ENCODE measurements at places on chromosomes 7 and 10.

GRCh38 chr10:92567952-92568600 lies 5.8 kb downstream of the IDE start:
- peak; percentile 36 for DNase-seq

GRCh38 chr10:71831646-71832552 lies 19.2 kb downstream of the PSAP start:
- no peak for DNase-seq

DNA sequence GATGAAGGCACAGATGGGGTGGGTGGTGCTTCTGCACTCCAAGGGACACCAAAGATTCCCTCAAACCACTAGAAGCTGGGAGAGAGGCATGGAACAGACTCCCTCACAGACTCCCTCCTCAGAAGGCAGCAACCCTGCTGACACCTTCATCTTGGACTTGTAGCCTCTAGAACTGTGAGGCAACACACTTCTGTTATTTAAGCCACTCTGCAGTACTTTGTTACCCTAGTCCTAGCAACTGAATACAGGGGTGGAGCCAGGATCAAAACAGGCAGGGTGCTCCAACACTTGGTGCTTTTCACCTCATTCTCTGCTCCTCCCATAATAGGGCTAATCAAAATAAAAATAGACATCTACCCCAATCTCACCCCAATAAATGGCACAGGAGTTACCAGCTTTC lies 2.3 kb upstream of the GSTO1 start:
- DNase-seq, result no peak

GRCh38 chr7:27117887-27118491 lies 12.6 kb downstream of the HOXA4 start:
- DNase-seq, result no peak

GRCh38 chr10:28669227-28670173 lies 7.8 kb upstream of the BAMBI start:
- DNase-seq, result no peak

- no peak for DNase-seq
Observed at GRCh38 chr7:80210400-80210799, 75.8 kb downstream of the GNAI1 start.

GRCh38 chr10:98920360-98920759 lies 315.3 kb downstream of the HPSE2 start:
- DNase-seq, result no peak

GRCh38 chr10:79443338-79444198 lies 1.9 kb downstream of the ZCCHC24 start:
- DNase-seq, result no peak

GRCh38 chr7:103525937-103526336 lies 79.9 kb upstream of the SLC26A5 start:
- no peak for DNase-seq

- no peak for DNase-seq
Observed at GRCh38 chr10:130041451-130042371, 68.9 kb downstream of the C10orf143 start.

GRCh38 chr7:157760004-157760730 lies 423.4 kb downstream of the DNAJB6 start:
- no peak for DNase-seq

- DNase-seq, result no peak
Observed at GRCh38 chr7:1889556-1890181, 219.6 kb downstream of the ELFN1 start.

GRCh38 chr10:101858723-101859500 lies 15.3 kb upstream of the KCNIP2 start:
- no peak for DNase-seq

GRCh38 chr7:104123786-104124185 lies 84.0 kb downstream of the ORC5 start:
- no peak for DNase-seq

GRCh38 chr7:15403751-15404150 lies 158.1 kb downstream of the AGMO start:
- no peak for DNase-seq

DNA sequence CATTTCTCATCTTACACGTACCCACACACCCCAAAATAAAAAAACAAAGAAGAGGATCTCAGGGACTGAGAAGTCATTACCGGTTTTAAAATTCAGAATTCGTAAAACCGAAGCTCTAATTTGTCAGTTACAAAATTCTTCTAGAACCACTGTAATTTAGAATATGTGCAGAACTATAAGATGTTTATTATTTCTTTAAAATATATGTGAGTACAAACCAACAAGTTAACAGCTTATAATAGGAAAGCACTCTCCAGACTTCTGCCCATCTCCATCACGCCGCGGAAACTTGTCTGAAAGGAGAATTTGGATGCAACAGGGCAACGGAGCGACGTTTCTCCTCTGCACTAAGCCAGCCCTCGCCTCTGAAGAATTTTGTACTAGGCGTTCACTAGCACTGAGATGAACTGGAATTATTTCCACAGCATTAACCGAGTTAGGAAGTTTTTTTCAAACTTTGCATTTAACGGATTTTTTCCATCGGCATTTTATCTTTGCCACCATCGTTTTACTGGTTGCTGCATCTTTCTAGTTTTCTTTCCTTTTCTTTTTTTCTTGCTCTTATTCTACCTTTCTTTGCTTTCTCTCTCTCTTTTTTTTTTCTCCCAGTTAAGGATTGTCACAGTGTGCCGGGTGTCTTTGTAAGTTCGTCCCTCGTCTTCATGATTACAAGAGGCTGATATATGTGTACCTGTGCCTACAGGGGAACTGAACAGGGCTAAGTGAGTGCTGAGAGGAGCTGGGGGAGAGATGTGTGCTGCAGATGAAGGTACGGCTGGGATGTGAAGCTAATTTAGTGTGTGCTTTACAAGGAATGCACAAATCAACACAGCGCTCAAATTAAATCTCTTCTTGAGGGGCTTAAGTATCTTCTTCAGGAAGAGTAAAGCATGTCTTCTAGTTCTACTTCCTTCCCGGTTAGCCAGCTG lies 295.9 kb upstream of the NFE2L3 start:
- no peak for DNase-seq

DNA sequence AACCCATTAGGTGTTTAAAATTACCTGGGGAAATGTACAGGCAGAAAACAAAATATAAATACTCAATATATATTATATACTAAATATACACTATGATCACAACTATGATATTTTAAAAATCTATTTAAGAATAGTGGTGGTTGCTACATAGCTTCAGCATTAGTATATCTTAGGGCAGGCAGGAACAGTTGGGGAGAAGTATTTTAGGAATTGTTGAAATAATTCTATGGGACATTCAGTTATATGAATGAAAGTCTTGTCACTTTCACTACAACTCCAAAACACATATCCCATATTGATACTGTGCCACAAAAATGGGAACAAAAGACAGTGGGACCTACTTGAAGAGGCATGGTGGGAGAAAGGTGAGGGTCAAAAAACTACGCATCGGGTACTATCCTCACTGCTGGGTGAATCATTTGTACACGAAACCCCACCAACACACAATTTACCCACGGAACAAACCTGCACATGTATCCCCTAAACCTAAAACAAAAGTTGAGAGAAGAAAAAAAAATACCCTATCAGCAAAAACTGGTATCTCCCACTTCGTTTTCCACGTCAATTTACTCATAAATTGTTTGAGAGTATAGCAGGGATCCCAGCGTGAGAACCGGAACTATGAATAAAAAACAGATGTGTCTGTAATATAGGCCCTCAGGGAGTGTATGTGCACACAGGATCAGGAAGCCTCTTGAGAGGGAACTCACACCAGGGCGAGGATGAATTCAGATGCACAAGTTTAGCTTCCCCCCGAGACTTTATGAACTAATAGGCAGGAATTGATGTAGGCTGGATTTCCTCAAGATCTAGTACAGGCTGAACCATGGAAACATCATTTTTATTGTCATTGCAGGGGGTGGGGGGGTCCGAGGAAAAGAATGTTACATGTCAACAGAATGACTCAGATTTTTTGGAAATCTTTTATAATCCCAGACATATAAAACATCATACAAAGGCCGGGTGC lies 16.2 kb downstream of the SLC16A12 start:
- DNase-seq, result no peak

DNA sequence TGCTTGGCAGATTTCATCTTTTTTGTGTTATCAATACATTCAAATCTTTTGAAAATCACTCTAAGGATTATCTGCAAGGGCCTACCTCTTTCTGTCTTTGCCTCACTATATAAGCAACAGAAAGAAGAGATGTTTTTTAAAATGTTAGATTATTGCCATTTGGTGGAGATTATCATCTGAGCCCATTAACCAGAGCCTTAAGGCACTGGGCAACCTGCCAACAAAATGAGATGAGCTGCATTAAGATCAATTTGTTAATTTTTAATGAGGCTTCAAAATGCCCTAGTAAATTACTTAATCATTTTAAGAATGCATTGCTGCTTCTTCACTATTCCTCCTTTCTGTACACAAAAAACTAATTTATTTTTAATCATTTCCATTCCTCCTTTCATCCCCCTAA lies 314.1 kb downstream of the SNX13 start:
- no peak for DNase-seq

DNA sequence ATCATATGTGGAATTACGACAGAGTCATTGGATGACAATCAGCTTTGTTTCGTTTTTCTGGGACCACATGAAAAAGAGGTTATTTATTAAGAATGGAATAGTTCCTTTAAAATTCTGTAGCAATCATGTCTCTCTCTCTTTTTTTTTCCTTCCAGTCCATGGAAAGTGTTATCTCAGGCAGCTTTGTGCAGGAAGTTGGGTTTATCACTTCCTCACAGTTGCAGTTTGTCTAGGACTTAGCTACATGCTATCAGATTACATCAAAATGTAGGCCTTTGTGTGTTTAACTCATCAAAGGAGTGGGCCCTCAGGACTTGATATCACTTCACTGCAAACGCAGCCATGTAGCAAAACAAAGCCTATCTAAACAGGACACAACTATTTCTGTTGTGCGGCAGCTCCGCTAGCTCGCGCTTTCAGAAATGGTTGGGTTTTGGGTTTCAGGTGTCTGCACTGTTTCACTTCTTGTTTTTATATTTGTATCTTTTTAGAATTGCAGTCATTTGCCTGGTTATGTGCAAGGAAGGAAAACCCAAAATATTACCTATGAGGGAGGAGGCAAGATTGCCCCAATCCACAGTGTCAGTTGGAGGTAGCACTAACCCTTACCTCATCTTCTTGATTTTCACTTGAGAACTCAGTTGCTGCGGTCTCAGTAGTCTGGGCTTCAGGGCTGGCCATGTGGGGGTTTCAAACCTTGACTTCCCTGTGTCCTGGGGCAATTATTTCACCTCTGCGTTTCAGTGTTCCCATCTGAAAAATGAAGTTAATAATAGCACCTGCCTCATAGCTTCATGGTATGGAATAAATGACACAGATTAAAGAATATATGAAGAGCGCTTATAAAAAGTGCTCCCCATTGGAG lies 66.7 kb downstream of the HHEX start:
- DNase-seq, result no peak

DNA sequence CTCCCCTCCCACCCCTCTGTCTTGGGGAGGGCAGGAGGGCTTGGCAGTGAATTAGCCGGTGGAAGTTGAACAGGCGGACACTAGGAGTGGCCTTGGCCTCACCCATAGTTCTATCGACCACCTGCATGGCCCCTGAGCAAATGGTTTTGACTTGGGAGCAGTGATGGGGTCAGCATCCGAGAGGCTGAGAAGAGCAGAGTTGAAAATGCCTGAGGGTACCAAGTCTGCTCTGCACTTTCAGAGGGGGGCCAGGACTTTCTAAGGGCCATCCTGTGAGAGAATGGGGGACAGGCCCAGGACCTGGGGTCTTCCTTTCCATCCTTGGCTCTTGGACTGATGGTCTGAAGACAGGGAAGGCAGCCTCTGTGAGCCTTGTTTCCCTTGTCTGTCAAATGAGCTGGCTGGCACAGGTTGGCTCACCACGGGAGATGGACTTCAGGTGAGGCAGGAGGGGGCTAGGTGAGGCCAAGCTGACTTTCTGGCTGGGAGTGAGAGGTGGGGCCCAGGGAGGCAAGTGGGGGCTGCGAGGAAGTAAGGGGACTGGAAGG lies 29.4 kb downstream of the CDH23 start:
- no peak for DNase-seq

DNA sequence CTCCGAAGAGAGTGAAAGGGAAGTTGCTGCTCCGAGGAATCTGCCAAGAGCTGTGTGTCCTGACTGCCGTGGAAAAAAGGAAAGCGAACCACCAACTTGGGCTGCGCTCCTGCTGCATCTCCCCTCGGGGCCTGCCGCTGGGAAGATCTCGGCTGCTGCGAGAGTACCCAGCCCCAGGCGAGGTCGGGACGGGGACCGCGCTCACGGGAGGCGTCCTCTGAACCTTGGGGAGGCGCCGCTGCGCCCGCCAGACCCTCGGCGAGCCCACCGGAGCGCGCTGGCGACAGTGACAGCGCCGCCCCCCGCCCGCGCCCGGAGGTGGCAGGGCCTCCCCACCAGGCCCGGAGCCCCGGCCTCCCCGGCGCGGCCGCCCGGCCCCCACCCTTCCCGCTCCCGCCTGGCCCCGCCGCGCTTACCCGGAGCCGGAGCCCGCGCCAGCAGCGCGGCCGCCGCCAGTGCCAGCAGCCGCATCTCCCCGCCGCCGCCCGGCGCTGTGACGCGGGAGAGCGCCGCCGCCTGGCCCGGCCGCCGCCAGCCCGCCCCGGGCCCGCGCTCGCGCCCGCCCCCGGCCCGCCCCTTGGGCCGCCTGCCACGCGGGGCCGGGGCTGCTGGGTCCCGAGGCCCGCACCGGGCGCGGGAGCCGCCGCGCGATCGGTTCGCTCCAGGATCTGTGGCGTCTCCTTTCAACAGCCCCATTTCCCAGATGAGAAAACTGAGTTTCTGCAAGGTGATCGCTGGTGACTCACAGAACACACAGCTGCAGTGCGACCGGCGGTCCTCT lies at the start of gene VSTM4:
VSTM4 (minus strand) TSS at position 508 of the 781 bp plus-strand sequence; CDS start at position 471, 37 bp downstream.
- no peak for DNase-seq

- peak; percentile 70 for DNase-seq
Observed at GRCh38 chr10:133318494-133319127, 9.9 kb downstream of the ZNF511 start.

DNA sequence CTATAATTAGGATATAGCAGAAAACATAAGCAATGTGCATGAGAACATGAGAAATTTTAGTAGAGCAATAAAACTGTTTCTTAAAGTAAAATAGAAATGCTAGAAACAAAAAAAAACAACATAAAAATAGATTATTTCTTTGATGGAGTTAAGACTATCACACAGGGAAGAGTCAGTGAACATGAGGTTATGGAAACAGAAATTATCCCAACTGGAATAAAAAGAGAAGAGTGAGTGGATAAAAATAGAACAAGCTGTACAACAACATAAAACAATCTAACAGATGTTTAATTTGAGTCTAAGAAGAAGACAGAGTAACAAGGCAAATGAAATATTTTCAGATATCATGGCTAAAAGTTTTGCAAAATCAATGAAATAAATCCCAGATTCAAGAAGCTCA lies 7.5 kb upstream of the OR6B1 start:
- DNase-seq, result no peak

DNA sequence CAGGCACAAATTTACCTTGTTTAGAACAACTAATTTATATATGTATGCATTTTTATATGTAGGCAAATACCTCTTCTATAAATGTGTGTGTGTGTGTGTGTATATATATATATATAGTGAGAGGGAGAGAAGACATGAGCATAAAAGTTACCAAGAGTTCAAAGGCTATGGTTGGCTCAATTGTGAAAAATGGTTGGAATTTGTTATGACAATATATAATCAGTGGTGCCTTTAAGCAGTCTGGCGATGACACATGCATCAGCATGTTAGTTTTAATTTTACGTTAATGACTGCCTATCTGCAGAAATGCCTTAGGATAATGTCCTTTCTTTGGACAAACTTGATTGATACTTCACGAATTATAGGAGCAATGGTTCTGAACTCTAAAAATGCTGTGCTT lies 980.8 kb upstream of the LRRTM3 start:
- no peak for DNase-seq
